Nephron progenitor cell (in vitro differentiated cells): ENCODE measurements at places on chromosomes 3 and 15.
A peak's percentile ranks its signal among the peaks of the same experiment; 100 is the strongest.

GRCh38 chr3:193772422-193772763 lies 179.4 kb downstream of the OPA1 start:
- peaks cover 6% of the 10 kb centered on the region for H3K27me3 ChIP-seq
- DNase-seq, result no peak
- H3K4me1 ChIP-seq, result peaks cover 79% of the 10 kb centered on the region
- peak overlapping the region; percentile 96 for H3K27ac ChIP-seq
- H3K4me3 ChIP-seq, result no peak overlapping the region

DNA sequence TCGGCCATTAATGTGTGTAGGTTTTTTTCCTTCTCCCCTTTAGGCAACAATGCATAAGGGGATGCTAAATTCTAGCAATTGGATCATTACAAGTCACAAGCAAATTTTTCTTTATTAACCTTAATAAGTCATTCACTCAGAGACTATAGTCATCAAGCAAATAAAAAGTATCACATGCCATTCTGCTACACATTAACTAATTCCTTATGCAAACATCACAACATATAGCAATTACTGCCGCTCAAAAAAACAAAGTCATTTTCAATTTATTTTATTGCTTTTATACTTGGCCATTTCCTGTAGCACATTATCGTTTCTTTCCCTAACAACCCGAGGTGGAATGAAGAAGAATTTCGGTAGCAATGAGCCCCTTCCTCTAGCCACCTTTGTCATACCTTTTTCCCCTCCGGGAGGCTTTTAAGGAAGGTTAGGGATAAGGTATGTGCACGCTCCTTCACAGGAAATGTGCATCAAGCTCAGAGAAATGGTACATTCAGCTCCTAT lies 421.2 kb downstream of the TIGIT start:
- H3K27me3 ChIP-seq, result no peaks in the 10 kb centered on the region
- H3K4me1 ChIP-seq, result no peaks in the 10 kb centered on the region
- no peak overlapping the region for H3K27ac ChIP-seq
- H3K4me3 ChIP-seq, result no peak overlapping the region
- no peak for DNase-seq

DNA sequence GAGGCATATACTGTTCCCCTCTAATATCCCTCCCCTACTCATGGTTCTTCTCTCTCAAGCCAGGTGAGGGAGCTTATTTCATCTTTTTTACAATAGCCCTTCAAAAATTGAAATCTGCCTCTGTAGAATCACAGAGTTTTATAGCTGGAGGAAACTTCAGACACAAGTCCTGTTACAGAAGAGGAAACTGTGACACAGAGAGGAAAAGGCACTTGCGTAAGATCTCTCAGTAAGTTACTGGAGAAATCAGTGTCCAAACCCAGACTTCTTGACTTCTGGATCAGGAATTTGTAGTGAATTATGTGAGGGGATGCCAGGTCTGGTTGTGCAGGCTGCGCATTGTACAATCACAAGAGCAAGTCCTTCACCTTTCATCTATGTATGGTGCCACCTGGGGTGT lies 4.6 kb downstream of the FGD5 start:
- H3K4me1 ChIP-seq, result peaks cover 43% of the 10 kb centered on the region
- peaks cover 5% of the 10 kb centered on the region for H3K36me3 ChIP-seq
- peaks cover 23% of the 10 kb centered on the region for H3K27me3 ChIP-seq
- DNase-seq, result no peak
- H3K4me3 ChIP-seq, result peak overlapping the region; percentile 24

GRCh38 chr3:411226-411625 lies 214.7 kb downstream of the CHL1 start:
- H3K4me3 ChIP-seq, result no peak overlapping the region
- H3K36me3 ChIP-seq, result no peaks in the 10 kb centered on the region
- H3K4me1 ChIP-seq, result peaks cover 17% of the 10 kb centered on the region
- no peak for DNase-seq

- H3K27me3 ChIP-seq, result peaks cover 12% of the 10 kb centered on the region
- no peak overlapping the region for H3K27ac ChIP-seq
- no peaks in the 10 kb centered on the region for H3K36me3 ChIP-seq
- peaks cover 15% of the 10 kb centered on the region for H3K4me1 ChIP-seq
- H3K4me3 ChIP-seq, result no peak overlapping the region
- DNase-seq, result no peak
Observed at GRCh38 chr3:59927056-59927455, 877.2 kb upstream of the CFAP20DC start.

DNA sequence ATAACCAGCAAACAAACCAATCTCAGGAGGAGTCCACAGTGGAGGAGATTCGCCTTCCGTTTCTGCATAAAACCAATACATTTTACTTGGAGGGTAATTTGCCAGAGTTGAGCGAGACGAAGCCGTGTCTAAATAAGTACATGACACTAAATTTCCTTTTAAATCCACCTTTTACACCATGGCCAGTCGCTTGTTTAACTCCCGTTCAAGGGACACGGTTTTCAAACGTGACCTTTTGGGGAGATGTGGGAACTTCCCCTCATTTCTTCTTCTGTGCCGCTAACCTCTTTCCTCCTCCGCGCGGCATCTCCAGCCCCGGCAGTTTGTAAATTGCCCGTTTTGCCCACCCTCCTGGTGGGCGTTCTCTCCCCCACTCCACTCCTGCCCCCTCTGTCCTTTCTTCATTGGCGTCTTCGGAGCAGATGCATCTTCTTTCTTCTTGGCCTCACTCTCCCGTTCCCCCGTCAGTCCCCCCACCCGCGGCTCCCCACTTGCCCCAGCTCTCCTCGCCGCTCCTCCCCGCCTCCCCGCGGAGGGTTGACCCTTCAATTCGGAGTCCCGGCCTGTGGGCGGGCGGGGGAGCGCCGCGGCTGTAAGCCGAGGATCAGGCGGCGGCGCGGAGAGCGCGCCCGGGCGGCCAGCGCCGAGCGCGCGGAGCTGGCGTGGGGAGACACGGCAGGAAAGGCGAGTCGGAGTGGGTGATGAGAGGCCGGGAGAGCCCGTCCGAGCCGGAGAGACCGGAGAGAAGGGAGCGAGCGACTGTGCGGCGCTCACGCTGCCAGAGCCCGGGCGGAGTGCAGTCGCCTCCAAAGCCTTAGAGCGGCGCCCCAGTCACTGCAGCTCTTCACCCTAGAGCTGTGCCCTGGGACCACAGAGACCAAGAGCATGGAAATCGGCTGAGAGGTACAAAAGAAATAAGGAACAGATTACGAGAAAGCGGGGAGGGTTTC lies at the start of gene NLGN1:
TSS of gene NLGN1 (plus strand) at position 584 of the 950 bp plus-strand sequence.
- H3K4me1 ChIP-seq, result peaks cover 55% of the 10 kb centered on the region
- H3K4me3 ChIP-seq, result peak within 1 kb of the TSS; percentile 95
- DNase-seq, result peak; percentile 80
- H3K27me3 ChIP-seq, result peaks cover 28% of the 10 kb centered on the region

DNA sequence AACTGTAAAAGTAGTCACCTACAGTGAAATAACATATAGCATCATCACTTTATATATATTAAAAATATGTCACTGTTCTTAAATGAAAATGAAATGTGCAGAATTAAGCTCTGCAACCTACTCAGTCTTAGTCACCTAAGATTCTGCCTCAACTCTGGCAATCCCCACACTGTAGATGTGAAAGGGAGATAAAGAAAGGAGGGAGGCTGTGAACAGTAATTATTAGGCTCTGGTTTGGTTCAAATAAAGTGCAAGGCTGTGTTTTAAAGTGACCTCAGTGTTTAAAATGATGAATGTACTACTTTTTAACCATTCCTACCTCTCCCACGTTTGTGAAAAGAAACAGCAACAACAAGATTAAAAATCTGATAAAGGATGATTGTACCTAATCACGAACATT lies 72.2 kb downstream of the ATP8B4 start:
- no peaks in the 10 kb centered on the region for H3K4me1 ChIP-seq
- no peak overlapping the region for H3K4me3 ChIP-seq
- DNase-seq, result no peak
- peaks cover 11% of the 10 kb centered on the region for H3K36me3 ChIP-seq
- H3K27me3 ChIP-seq, result peaks cover 2% of the 10 kb centered on the region

GRCh38 chr15:67019884-67020520 lies 45.4 kb upstream of the SMAD3 start:
- no peaks in the 10 kb centered on the region for H3K36me3 ChIP-seq
- no peak overlapping the region for H3K4me3 ChIP-seq
- H3K27ac ChIP-seq, result no peak overlapping the region
- DNase-seq, result no peak

DNA sequence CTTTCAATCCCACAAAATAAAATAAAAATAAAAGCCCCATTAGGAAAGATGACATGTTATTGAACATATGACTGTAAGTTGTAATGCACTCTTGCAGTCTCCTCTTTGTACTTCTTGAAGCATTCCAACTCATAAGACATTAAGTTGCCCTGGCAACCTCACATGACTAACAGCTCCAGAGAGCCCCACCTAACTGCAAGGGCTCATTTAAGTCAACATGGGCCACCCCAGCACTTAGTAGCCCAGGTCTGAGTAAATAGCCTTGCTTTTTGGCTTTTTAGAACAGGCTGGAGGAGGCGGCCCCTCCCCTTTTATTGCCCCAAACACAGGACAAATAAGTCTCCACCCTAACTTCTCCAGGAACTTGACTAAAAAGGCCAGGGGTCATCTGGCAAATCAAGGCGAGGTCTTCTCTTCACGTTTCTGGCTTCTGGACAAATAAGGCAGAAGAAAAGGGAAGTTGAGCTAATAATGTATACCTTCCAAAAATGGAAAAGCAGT lies 135.1 kb downstream of the TMCO5A start:
- peak overlapping the region; percentile 70 for H3K4me3 ChIP-seq
- no peaks in the 10 kb centered on the region for H3K36me3 ChIP-seq
- H3K27me3 ChIP-seq, result peaks cover 3% of the 10 kb centered on the region
- H3K4me1 ChIP-seq, result peaks cover 86% of the 10 kb centered on the region
- DNase-seq, result no peak

DNA sequence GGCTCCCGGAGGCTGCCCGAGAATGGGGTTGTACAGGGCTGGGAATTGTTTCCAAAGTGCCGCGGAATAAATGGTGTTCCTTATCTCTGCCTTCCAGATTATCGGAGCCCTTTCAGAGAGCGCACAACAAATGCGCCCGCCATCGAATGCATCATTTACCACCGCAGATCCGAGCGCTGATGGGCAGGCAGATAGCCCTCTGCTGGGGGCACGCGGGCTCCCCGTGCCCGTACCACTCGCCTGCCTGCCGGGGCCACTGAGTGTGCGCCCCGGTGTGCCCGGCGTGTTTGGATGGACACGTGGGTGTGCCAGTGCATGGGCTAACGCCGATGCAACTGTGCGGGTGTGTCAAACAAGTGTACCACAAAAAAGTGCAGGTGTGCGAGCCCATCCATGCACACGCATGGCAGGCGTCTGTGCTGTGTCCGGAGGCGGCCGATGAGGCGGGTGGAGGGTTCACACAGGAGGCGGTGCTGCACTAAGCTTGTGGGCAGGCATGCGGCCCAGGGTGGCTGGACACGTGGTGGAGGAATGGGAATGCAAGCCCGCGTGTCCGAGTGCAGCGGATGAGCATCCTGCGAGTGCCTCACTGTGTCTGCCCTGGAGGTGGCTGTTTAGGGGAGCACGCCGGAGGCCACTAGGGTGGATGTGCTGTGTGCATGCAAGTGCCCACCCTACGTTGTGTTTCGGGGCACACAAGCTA lies 3.8 kb upstream of the GATA2 start:
- no peaks in the 10 kb centered on the region for H3K36me3 ChIP-seq
- peaks cover 100% of the 10 kb centered on the region for H3K27me3 ChIP-seq
- H3K27ac ChIP-seq, result no peak overlapping the region

DNA sequence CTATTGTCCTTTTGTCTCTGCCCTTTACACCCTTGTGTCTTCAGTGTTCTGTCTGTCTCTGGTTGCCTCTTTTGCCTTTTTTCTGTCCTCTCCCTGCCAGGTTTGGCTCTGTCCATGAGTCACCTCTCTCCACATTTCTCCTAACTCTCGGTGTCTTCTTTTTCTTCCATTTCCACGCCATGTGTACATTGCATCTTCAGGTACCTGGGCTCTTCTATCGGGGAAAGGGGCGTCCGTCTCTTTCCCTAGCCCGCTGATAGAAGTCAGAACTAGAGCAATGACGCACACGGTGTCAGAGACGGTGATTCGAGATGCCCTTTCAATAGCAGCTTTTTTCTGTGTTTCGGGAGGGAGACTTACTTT lies 641 bp downstream of the OPA1 start:
- peaks cover 28% of the 10 kb centered on the region for H3K36me3 ChIP-seq
- H3K27ac ChIP-seq, result peak overlapping the region; percentile 88
- H3K4me3 ChIP-seq, result peak overlapping the region; percentile 97
- H3K27me3 ChIP-seq, result peaks cover 5% of the 10 kb centered on the region
- peak; percentile 12 for DNase-seq

- no peak overlapping the region for H3K4me3 ChIP-seq
- no peak for DNase-seq
- no peaks in the 10 kb centered on the region for H3K36me3 ChIP-seq
- H3K27ac ChIP-seq, result no peak overlapping the region
Observed at GRCh38 chr3:43477600-43477999, 144.2 kb downstream of the ANO10 start.

DNA sequence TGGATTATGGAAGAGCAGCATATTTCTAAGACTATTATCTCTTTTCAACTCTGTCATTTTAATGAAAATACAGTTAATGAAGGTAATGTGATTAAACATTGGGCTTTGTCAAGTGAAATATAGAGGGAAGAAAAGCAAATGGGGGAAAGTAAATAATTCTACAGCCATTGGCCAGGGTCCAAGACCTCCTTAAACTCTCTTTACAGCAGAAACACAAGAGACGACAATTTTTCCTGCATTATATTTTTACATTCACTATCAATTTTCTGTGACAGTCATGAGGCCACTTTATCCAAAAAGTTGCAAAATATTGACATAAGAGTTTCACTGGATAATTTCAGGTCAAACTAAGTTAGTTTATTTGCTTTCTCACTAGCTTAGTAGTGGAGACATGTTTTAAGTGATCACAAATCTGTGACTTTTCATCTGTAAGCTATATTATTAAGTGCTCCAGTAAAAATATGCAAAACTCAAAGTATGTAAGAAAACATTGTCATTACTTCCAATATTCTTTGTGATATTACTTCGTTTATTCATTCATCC lies 385.9 kb upstream of the DPH6 start:
- no peak overlapping the region for H3K4me3 ChIP-seq
- no peak overlapping the region for H3K27ac ChIP-seq
- DNase-seq, result no peak
- H3K36me3 ChIP-seq, result no peaks in the 10 kb centered on the region
- H3K4me1 ChIP-seq, result peaks cover 26% of the 10 kb centered on the region

DNA sequence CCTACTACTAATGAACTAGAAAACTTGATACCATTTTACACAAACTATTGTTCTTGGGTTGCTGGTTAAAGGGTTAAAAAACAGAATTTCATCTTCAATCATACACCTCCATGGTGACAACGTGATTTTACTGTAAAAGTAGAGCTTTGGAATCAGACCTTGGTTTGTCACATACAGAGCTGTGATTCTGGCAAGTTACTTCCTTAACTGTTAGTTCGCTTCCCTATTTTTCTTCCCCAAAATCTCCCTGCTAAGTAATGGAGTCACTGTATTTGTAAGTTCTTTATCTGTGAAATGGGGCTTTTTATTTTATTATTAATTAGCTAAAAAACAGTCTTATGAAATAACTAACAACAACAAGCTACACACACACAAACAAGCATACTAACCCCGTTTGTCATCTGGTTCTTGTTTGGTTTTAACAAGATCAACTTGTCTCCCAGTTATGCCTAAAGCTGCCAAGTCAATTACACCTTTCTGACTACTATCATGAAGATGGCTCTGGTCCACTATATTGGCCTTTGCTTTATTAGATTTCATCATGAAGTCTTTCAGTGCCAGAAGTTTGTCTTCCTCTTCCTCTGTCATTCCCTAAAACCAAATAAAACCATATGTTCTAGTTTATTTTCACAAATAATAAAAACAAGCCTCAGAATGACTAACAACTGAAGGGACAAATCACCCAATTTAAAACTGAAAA lies 38.6 kb downstream of the PIK3R4 start:
- H3K27me3 ChIP-seq, result no peaks in the 10 kb centered on the region
- H3K4me1 ChIP-seq, result no peaks in the 10 kb centered on the region
- H3K4me3 ChIP-seq, result no peak overlapping the region
- DNase-seq, result no peak
